Renal cortex interstitium (tissue), 15 donors: ENCODE measurements at places on chromosomes 13 and 19. TPM values are rescaled to one million over a fixed set of nuclear protein-coding genes. Genes with fewer than 3 reads are reported as not detected.

- DNase-seq = no peak
Measured at GRCh38 chr19:17863520-17864182, 3.9 kb downstream of the RPL18A start.

GRCh38 chr19:4891066-4891465, 11.6 kb downstream of the ARRDC5 start:
- DNase-seq = no peak

- DNase-seq = no peak
Measured at GRCh38 chr19:58170860-58171259, 12.0 kb upstream of the ZNF274 start.

GRCh38 chr19:33797802-33798671, 1.4 kb downstream of the KCTD15 start:
- no peak for DNase-seq

GRCh38 chr13:80618781-80619180, 277.9 kb upstream of the SPRY2 start:
- no peak for DNase-seq

GRCh38 chr13:28490061-28490460, 4.9 kb downstream of the FLT1 start:
- no peak for DNase-seq

DNA sequence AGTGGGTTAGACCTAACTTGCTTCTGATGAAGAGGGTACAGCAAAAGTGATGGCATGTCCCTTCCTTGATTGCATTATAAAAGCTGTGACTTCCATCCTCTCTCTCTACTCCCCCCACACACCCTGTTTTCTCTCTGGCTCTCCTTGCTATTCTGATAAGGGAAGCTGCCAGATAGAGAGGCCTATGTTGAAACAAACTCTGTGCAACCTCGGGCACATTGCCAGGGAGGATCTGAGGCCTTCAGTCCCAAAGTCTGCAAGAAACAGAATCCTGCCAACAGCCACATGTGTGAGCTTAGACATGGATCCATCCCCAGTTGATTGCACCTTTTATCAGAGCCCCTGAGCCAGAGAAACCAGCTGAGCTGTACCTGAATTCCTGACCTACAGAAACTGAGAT, 44.8 kb upstream of the ARGLU1 start:
- DNase-seq = no peak

Gene ATP4B
- 0.20 TPM for polyA plus RNA-seq

Gene CCDC124
- 70.7 TPM for polyA plus RNA-seq

Gene UBE2L5
- 1.2 TPM for polyA plus RNA-seq

Gene TEX29
- polyA plus RNA-seq = 0.36 TPM

Gene ZNF560
- 0.93 TPM for polyA plus RNA-seq
